Spleen (tissue), 13 donors: ENCODE measurements at places on chromosomes 11 and 22.
A peak's percentile ranks its signal among the peaks of the same experiment; 100 is the strongest.

GRCh38 chr11:114162719-114163123 lies 103.2 kb downstream of the ZBTB16 start:
- DNase-seq, result no peak

- no peak for DNase-seq
These were observed 449 bp downstream of the PIDD1 start for GRCh38 chr11:804599-804964.

GRCh38 chr11:25943031-25943430 lies 388.9 kb upstream of the ANO3 start:
- DNase-seq, result no peak

- DNase-seq, result peak; percentile 53
These were observed 18.4 kb upstream of the SMIM38 start for GRCh38 chr11:69137151-69137844.

- DNase-seq, result no peak
These were observed 2.4 kb downstream of the PGR start for GRCh38 chr11:101127197-101127698.

GRCh38 chr11:88340366-88340935 lies 2.9 kb upstream of the CTSC start:
- DNase-seq, result no peak

DNA sequence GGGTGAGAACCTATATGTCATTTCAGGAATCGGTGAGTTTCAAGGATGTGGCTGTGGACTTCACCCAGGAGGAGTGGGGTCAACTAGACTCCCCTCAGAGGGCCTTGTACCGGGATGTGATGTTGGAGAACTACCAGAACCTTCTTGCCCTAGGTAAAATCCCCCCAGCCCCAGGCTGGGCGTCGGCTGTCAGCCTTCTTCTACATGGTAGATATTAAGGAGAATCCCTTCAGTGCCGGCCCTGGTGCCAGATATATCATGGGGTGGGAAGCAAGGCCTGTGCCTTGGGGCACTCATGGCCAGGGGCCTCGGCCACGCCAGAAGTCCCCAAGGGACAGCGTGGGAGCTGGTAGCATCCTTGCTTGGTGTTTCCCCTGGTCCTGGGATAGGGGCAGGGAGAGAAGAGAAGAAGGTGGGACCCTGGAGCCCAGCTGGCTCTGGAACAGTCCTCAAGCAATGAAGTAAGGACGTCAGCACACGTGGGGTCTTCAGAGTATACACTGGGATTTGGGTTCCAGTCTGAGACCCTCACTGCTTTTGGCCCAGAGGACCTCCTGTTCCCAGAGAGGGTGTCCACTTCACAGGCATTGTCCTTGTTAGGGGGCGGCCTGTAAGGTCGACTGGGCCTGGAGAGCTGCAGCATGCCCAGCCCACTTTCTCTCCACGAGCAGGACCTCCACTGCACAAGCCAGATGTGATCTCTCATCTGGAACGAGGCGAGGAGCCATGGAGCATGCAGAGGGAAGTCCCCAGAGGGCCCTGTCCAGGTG lies 6.8 kb downstream of the ZNF74 start:
- DNase-seq, result no peak

GRCh38 chr22:23684561-23685031 lies 6.2 kb upstream of the RGL4 start:
- DNase-seq, result no peak

- no peak for DNase-seq
These were observed 886 bp downstream of the SHISA8 start for GRCh38 chr22:41913842-41914534.

DNA sequence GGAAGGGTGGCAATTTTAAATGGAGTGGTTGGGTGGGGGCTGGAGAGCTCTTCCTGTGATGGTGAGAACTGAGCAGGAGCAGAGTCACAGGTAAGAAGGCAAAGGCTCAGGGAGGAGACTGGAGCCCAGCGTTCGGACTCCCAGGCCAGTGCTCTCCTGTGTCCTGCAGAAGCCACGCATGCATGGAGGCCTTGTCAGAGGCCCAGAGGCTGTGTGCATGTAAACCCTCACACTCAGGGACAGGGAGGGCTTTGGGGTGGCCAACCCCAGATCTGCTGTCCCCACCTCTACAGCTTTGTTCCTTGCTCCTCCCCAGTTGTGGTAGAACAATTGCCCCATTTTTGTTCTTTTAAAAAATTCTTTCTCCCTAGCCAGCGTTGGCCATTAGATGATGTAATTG lies 130.4 kb upstream of the PARVA start:
- no peak for DNase-seq

- DNase-seq, result no peak
These were observed 533.6 kb upstream of the CADM1 start for GRCh38 chr11:116037861-116038260.
